NCI-H146 (cell line): ENCODE measurements at places on chromosomes 5 and 9.

DNA sequence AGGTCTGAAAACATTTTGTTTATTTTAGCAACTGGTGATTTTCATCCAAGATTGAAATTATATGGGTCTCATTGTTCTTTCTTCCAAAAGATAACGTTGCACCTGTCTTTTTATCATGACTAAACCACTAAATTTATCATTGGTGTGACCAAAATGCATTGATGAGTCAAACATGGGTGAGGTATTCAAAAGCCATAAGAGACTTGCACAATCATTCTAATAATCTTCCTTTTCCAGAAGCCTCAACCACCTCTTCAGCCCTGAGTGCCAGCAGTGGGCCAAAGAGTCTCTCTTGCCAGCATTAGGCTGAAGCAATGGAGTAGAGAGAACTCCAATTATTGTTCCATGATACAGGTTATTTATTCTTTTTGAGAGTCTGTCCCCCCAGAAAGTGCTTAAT is 198.9 kb downstream of the LURAP1L start:
- DNase-seq: no peak

GRCh38 chr5:176908675-176909368 is 9.7 kb upstream of the HK3 start:
- no peak for DNase-seq

GRCh38 chr9:133932181-133932580 is 59.9 kb downstream of the VAV2 start:
- no peak for DNase-seq

DNA sequence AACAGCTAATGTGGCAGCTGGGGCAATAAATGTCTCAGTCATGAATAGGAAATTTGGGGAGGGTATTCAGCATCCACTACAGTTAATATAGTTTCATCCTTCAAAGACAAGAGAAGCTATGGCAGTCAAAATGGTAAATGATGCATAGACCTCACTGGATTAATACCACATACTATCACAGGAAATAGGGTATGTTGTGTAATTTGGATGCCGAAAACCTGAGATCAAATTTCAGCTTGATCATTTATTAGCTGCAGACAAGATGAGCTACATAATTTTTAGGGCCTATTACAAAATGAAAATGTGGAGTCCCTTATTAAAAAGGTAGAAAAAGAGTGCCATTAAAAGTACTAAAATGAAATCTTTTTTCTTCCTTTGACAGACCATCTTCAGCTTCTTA is 112.6 kb upstream of the MTAP start:
- no peak for DNase-seq

GRCh38 chr5:82107267-82107666 is 135.4 kb downstream of the ATG10 start:
- DNase-seq: no peak
